ENCODE measurements at places on chromosomes 7 and 10.
A peak's percentile ranks its signal among the peaks of the same experiment; 100 is the strongest.

GRCh38 chr7:150955519-150956394 lies 22.4 kb downstream of the KCNH2 start:
- no peak for DNase-seq

- no peak for DNase-seq
Observed at GRCh38 chr10:130369645-130370381, 233.6 kb downstream of the GLRX3 start.

DNA sequence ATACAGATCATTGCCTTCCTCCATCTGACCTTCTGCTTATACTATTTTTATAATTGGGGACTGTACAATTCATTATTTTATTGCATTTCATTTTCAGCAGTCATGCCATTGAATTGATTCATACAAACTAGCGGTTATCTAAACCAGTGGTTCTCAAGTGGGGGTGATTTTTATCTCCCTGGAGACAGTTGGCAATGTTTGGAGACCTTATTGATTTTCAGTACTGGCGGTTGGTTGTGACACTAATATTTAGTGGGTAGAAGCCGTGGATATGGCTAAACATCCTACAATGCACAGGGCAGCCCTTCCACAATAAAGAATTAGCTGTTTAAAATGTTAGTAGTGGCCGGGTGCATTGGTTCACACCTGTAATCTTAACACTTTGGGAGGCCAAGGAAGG lies 765.9 kb downstream of the LRMDA start:
- DNase-seq: no peak

DNA sequence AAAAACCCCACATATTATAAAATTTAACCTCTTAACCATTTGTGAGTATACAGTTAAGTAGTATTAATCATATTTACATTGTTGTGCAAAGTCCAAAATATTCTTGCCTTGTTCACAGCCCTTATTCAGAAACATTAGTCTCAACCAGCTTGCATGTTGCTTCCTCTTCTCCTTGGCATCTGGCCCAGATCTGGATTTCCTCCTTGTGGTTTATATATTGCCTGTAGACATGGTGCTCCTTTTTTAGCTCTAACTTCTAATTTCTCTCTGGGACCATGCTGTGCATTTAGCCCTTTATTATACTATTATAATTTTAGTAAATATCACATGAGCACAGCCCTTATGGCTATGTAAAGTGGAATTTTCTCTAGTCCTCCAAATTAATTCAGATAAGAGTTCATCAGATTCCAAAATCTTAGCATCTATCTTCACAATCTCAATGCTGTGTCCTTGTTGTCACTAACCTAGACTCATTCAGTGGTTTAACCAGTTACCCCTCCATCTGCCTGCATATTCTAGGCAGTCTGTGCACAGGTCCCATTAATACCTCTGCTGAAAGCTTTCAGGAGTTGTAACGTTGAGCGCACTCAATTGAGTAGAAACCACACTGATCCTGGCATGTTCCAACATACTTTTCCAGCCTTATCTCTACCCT lies 7.9 kb downstream of the CPED1 start:
- peak; percentile 95 for DNase-seq

DNA sequence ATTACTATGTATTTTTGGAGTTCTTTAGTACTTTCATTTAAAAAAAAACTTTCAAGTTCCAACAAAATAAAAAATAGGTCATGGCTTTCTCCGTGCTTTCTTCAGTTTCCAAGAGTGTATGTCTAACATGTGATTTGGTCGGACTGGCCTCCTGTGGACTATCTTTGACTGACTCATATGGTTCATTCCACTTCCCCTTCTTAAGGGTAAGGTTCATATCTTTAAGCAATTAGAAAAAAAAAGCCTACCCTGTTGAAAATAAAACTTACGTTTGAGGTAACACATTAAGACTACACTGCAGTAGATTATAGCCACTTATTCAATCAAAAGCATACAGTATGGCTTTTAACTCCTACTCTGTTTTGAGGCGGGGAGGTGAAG lies 112.8 kb upstream of the AHR start:
- peak; percentile 75 for DNase-seq

DNA sequence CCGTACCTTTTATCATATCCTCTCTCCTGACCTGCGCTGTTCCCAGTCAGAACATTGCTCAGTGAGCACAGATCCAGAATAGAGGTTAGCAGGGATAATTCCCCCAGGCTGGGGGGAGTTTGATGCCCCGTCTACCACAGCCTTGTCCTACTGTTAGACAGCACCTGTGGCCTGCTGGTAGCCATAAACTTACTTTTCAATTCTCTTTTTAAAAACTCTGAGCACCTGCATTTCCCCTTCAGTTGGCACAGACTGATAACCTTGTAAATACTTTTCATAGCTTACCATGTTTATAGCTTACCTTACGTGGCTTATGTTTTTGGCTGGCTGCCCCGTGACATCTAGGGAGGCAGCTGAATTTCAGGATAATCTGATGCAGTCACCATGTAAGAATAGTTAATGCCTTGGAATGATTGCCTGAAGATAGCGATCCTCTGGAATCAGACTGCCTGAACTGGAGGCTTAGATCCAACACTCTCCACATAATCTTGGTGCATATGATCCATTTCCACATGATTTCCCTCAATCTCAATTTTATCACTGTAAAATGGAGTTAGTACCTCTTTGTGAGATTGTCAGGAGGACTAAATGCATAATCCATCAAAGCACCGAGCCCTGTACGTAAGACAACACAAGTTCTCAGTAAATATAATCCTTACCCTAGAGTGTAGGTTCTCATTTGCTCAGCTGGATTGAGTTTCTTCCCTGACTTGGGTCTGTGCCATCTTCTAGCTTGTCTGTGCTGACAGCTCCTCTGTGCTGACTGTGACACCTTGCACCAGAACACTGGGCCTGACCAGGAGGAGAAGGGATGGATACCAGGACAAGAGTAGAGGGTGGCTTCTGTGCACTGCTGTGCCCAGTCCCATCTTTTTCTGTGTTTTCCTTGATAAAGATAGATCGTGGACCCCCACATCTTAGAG lies 111.7 kb upstream of the GJD4 start:
- DNase-seq: no peak
